Germinal center (tissue), 1 donor: ENCODE measurements at places on chromosomes 2 and 18.

DNA sequence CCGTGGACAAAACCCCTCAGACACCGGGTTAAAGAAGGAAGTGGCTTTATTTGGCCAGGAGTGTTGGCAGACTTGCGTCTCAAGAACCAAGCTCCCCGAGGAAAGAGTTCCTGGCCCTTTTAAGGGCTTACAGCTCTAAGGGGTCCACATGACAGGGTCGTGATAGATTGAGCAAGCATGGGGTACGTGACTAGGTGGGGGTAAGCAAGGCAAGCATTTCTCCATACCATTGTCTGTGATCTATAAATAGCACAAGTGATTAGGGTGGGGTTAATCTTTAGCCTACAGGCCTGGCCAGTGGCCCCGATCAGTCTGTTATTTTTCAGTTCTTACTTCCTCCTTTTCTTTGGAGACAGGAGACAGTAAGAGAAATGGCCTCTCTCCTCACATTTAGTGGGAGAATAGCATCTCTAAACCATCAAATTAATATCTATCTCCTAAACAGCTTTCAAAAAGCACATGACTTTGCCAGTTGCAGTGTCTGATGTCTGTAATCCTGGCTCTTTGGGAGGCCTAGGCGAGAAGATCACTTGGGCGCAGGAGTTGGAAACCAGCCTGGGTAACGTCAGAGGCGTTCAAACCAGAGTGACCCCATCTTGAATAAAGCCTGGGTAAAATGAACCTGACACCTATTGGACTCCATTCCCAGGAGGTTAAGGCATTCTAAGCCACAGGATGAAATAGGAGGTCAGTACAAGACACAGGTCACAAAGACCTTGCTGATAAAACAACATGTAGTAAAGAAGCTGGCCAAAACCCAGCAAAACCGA is 18.3 kb upstream of the CNOT11 start:
- DNase-seq, result no peak

- DNase-seq, result no peak
Observed at GRCh38 chr2:237754182-237754581, 44.4 kb upstream of the RBM44 start.

- DNase-seq, result no peak
Observed at GRCh38 chr2:127565261-127566138, 30.0 kb downstream of the MYO7B start.

DNA sequence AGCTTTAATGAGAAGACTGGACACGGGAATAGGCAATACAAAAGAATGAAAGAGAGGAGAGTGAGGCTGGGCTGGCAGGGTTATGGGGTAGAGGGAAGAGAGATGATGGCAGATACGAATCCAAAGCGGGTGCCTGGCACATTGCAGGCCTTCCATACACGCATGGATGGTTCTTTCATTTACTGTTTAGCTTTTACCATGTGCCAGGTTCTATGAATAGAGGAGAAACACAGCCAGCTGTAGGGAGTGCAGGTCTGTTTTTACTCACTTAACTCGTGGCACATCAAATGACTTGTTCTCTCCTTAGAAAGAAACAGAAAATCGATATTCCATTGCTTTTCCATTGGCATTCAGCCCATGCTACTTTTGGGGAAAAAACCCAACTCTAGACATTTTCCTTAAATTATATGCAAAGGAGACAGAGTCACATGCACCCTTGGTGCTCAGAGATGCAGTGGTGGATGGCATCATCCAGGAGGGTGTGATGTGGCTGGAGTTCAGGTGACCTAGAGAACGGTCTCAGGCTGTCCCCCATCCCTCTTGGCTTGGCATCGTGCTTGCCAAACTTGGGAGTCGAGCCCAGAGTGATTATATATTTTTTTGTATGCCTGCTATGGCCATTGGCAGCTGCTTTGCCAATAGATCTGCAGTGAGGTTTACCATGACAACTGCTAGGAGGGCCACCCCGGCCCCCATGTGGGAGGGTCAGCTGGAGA is 6.2 kb downstream of the LTBP1 start:
- DNase-seq, result no peak

- no peak for DNase-seq
Observed at GRCh38 chr18:46324087-46324955, 220.1 kb downstream of the HAUS1 start.

GRCh38 chr18:34972765-34973414 is 68.3 kb upstream of the MAPRE2 start:
- no peak for DNase-seq

- DNase-seq, result no peak
Observed at GRCh38 chr2:123438675-123439074, 586.4 kb upstream of the CNTNAP5 start.

GRCh38 chr2:31230751-31231150 is 3.2 kb upstream of the EHD3 start:
- no peak for DNase-seq

- no peak for DNase-seq
Observed at GRCh38 chr18:58101291-58101794, 57.3 kb downstream of the NEDD4L start.

GRCh38 chr2:216156822-216157221 is 47.7 kb downstream of the XRCC5 start:
- DNase-seq, result no peak

DNA sequence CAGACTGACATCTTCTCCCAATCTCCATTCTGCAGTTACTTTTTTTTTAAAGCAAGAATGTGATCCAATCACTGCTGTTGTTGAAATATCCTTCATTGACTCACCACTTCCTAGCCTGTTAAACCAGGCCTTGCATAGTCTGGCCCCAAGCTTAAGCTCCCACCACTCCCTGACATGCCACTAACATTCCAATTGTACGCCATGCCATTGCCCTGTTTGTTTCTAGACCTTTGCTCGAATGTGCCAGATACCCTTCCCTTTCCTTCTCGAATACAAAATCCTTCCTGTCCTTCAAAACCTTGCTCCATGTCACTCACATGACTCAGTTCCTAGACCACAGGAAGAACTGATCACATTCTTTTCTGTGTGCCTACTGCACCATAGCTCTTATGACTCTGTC is 224.2 kb downstream of the CYRIA start:
- DNase-seq, result no peak

DNA sequence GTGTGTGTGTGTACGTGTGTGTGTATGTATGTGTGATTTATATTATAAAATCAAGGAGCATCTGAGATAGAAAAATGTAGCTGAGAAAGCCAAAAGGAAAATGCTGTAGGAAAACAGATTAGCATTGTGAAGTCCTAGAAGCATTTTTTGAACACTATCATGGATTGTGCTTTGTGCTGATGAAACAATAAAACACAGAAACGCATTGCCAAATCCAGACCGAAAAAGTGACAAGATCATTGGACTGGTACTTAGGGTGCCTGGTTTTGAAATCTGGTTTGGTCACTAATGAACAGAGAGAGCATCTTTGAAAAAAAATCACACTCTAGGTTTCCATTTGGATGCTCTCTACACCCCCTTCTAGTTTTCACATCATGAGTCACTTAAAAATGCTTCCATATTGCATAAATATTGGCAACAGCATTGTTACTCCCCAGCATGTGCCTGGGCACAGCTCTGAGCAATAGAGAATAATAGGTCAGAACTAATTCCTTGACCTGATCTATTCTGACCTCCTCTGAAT is 214.6 kb upstream of the LRRTM1 start:
- DNase-seq, result no peak

GRCh38 chr2:217149087-217149660 is 289.3 kb upstream of the TNP1 start:
- no peak for DNase-seq

DNA sequence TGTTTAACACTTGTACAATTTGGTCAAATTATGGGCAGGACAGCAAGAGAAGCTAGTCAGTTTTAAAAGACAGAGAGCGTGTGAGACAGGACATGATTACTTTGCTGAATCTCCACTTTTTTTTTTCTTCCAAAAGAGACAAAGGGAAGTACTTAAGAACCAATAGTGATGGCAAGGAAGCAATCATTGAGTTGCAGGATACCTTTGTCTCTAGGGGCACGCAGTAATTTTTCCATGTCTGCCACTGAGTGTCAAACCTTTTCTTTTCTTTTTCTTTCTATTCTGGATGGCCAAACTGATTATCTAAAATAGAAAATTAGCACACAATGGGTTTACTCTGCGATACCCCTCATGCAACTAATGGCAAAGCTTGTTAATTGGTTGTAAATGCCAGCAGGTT is 533.0 kb downstream of the PLCL1 start:
- DNase-seq, result no peak

- no peak for DNase-seq
Observed at GRCh38 chr2:40087434-40087833, 308.4 kb upstream of the THUMPD2 start.
